ENCODE measurements at places on chromosomes 5 and 9. TPM values are rescaled to one million over a fixed set of nuclear protein-coding genes. Genes with fewer than 3 reads are reported as not detected.

DNA sequence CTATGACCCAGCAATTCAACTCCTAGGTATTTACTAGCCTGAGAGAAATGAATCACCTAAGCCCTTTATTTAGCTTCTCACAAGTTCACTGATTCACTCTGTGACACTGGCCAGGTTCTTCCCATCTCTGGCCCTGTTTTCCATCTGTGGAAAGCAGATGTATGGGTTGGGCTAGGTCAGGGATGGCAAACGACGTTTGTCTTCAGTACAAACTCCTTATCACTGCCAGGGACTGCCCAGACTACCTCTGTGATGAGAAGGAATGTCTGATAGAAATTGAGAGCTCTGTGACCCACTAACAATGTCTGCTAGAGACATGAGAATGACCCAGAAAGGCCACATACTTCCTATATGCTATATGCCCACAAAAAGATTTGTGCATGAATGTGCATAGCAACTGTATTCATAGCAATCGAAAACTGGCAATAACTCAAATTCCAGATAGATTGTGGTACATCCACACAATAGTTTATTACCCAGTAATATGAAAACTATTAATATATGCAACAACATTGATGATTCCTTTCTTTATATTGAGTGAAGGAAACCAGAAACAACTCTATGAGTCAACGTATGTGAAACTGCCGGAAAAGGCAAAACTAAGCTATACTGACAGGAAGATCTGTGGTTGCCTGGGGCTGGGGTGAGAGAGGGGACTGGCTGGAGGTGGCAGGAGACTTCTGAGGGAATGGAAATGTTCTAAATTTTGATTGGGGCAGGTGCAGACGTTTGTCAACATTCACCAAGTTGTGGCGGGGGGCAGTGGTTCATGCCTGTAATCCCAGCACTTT is 32.0 kb upstream of the ADAM19 start:
- DNase-seq, result peak; percentile 57

GRCh38 chr9:115369322-115369957 is 251.5 kb upstream of the TNC start:
- DNase-seq, result no peak

DNA sequence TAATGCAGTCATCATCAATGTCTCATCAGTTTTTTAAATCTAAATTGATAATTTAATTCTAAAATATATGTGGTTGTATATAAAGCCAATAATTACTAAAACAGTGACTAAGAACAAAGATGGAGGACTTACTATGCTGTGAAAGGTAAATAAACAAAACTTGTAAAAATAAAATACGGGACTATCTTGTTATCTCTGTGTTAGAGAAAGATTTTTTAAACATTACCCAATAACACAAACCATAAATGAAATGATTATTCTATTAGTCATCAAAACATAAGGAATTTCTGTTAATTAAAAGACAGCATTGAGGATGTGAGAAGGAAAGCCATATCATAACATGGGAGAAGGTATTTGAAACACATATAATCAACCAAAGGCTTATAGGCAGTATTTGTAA is 226.2 kb upstream of the SMC2 start:
- DNase-seq, result no peak

Gene RASEF
- total RNA-seq, result not detected

Gene ARHGAP26
- 22.7 TPM for total RNA-seq

DNA sequence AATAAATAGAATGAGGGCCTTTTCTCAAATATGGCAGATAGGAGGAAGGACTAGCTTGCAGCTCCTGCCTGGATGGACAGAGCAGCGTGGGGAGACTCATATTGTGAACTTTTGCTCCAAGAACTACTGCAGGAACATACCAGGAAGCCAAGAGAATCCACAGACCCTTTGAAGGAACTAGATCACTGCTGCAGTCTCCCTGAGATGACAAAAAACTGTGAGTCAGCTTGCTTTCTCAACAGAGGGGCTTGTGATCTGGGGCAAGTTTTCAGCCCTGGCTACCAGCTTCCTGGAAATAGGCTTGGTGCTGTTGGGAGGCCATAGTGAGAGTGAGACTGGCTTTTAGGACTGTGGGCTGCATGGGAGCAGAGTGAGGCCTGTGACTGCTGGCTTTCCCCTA is 170.6 kb upstream of the TRIM32 start:
- DNase-seq, result no peak

Gene ZNF879
- 15.9 TPM for total RNA-seq

DNA sequence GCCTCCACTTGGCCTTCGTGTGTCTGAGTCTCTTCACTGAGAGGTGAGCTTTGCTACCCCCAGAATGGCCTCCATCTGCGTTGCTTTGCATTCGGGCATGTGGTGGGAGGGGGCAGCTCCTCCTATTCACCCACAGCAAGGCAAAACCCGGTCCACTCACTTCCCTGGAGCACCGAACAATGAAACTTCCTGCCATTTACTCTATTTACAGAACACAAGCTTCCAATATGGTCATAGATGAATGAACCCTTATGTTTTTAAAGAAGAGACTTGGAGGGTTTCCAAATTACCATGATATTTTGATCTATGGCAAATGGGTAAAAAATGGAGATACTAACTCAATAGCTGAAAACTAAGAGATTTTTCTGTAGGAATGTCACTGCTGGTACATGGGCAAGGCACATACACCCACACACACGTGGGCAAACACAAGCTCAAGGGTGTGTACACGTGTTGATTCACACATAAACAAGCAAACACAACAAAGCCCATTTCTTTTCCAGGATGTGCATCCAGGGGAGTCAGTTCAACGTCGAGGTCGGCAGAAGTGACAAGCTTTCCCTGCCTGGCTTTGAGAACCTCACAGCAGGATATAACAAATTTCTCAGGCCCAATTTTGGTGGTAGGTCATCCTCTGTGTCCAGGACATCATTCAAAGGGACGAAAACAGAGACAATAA is 5.2 kb downstream of the GABRP start:
- no peak for DNase-seq
